Activated T-helper 17 cell treated with anti-CD3 and anti-CD28 coated beads, Interleukin-2, amount 50 U/mL, for 72 hours (primary cell): ENCODE measurements at places on chromosomes 1 and 21. TPM values are rescaled to one million over a fixed set of nuclear protein-coding genes. Genes with fewer than 3 reads are reported as not detected.

IER5 gene
- 60.4 TPM for total RNA-seq

CD1E gene
- total RNA-seq, result not detected

LY9 gene
- total RNA-seq, result 1.9 TPM

CCDC185 gene
- not detected for total RNA-seq

ESPN gene
- total RNA-seq, result 0.71 TPM

SPRR2A gene
- not detected for total RNA-seq

VPS72 gene
- 77.9 TPM for total RNA-seq

AMY2A gene
- total RNA-seq, result not detected

LIN9 gene
- 10.3 TPM for total RNA-seq

RYR2 gene
- 0.26 TPM for total RNA-seq

IGSF21 gene
- not detected for total RNA-seq

TARS2 gene
- total RNA-seq, result 35.3 TPM

OPTC gene
- not detected for total RNA-seq

NTRK1 gene
- 2.5 TPM for total RNA-seq

MYBPH gene
- total RNA-seq, result not detected

KIF14 gene
- 17.1 TPM for total RNA-seq

TRIM58 gene
- 0.19 TPM for total RNA-seq

ITGB3BP gene
- 55.2 TPM for total RNA-seq

CD2 gene
- total RNA-seq, result 303 TPM

UMODL1 gene
- total RNA-seq, result not detected

FHAD1 gene
- total RNA-seq, result not detected

GBP6 gene
- total RNA-seq, result 0.28 TPM

APP gene
- total RNA-seq, result 46.6 TPM

UTS2 gene
- total RNA-seq, result 0.58 TPM

ABCB10 gene
- 26.4 TPM for total RNA-seq

AMY1B gene
- not detected for total RNA-seq

KRTAP13-1 gene
- total RNA-seq, result not detected

RORC gene
- total RNA-seq, result 39.5 TPM

FAAH gene
- 2.1 TPM for total RNA-seq

SYTL1 gene
- total RNA-seq, result 43.4 TPM

GOLPH3L gene
- 13.0 TPM for total RNA-seq

GRIK3 gene
- not detected for total RNA-seq

DHDDS gene
- 56.6 TPM for total RNA-seq

MR1 gene
- total RNA-seq, result 26.1 TPM

KLF17 gene
- total RNA-seq, result not detected

OR6P1 gene
- not detected for total RNA-seq

TESK2 gene
- 2.7 TPM for total RNA-seq

G0S2 gene
- 16.1 TPM for total RNA-seq

AMY2B gene
- total RNA-seq, result 14.6 TPM

ELF3 gene
- 0.64 TPM for total RNA-seq

HES5 gene
- total RNA-seq, result not detected

F13B gene
- 0.13 TPM for total RNA-seq

VWA5B1 gene
- total RNA-seq, result 0.05 TPM

GLIS1 gene
- not detected for total RNA-seq

RHBDL2 gene
- total RNA-seq, result not detected
